ENCODE measurements at places on chromosomes 4 and X.

DNA sequence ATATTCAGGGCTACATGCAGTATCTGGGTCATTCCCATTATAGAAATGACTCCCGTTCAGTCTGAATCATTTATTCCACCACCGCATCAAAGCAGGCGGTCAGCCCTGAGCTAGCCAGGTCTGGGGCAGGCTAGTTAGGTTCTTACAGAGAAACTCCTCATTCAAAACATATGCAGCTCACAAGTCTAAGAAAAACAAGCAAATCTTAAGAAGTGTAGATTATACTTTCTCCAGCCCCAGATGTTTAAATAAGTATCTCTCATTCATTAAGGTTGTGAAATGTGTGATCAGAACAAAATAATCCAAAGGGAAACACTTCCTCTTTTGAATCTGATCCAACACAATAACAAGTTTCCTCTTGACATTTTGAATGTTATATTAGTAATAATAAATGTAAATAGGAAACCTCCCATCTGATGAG is 441.9 kb downstream of the INPP4B start:
- DNase-seq: no peak

DNA sequence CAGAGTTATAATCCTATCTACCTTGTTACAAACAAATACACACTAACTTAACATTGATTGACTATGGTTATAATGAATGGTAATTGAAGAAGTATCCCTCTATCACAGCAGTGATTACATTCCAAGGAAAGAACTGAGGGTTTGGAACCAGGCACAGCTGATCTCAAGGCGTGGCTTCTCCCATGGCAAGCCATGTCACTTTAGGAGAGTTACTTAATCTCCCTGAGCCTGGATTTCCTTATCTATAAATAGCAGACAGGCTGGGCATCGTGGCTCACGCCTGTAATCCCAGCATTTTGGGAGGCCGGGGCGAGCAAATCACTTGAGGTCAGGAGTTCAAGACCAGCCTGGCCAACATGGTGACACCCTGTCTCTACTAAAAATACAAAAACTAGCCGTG is 25.6 kb downstream of the SORBS2 start:
- DNase-seq: no peak

- DNase-seq: no peak
Observed at GRCh38 chr4:167606551-167606950, 372.3 kb upstream of the SPOCK3 start.

DNA sequence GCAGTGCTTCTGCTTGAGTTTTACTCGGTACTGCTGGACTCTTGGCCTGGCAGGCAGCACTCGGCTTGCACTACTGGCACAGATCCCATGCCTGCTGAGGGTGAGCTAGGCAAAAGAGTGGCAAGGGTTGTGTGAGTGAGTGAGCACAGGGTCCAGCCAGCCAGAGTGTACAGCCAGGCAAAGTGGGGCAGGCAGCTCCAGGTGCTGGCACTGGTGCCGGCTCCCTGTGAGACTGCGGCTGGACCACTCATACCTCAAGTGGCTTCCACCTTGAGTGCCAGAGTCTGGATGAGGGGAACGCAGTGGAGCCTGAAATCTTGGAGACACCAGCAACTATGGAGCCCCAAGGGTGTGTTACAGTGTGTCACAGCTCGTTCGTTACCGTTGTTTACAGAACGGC is 1451.9 kb upstream of the AGA start:
- no peak for DNase-seq
